Body of pancreas (tissue), 4 donors: ENCODE measurements at places on chromosomes 7 and 10.

DNA sequence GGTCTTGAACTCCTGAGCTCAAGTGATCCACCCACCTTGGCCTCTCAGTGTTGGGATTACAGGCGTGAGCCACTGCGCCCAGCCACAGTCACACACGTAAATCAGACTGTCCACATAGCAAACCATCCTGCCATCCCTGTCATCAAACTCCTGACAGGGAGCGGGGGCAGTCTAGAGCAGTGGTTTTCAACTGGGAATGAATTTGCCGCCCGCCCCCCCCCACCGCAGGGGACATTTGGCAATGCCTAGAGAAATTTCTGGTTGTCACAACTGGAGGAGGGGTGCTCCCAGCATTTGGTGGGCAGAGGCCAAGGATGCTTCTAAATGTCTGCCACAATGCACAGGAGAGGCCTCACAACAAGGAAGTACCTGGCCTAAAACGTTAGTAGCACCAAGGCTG is 24.1 kb downstream of the CAMK2G start:
- no peak for DNase-seq

DNA sequence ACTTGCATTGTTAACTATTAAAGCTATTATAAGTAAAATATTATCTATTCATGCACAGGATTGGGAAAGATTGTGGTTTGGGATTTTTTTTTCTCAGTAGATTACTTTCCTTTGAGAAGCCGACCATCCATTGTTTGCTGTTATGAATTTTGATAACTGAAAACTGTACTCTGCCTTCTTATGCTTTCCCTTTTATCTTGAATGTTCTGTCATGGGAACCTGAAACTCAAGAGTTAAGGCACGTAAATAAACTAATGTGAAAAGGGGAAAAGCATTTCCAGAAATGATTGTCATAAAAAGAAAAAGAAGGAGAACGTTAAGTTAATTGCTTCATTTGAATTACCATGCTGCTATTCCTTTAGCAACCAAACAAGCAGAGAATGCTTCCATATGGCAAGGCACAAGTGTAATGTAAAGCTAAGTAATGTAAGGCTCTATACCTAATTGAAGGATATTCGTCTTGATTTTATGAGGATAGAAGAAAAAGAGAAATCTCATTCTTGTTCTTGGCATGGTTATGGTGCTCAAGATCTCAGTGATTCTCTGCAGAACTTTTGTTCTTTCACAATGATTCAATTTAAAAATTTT is 370.8 kb downstream of the AUTS2 start:
- no peak for DNase-seq

DNA sequence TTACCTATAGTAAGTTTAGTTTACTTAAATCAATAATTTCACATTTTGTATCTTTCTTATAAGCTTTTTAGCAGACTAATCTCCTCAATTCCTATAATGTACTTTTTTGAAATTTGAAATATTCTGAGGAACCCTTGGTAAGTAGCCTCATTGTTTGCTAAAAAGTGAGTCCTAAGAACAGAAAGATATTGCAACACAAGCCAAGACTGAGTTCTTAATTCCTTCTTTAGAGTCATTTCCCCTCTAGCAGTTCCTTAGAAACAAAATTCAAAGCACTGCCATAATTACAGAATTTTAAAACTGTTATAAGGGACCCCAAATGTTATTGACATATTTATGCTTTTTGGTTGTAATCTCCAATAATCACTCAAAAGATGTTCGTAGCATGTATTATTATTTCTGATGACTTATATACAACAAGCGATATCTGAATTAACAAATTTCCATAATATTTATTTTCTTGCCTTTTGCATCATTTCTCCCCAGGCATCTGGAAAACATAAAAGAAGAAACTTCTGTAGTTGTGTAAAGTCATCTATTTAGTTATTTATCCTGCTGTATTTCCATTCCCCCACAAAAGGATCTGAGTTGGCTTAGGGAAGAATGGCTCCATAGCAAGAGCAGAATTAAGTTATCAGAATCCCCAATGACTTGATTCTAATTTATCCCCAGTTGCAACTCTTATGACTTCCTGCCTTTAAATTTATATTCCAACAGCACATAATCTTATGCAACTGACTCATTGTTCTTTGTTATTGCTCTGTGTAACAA is 67.8 kb downstream of the TMEM26 start:
- DNase-seq = no peak

- DNase-seq = no peak
Observed at GRCh38 chr7:138876326-138876725, 78.3 kb upstream of the ATP6V0A4 start.

GRCh38 chr10:124975977-124976514 is 34.1 kb downstream of the ZRANB1 start:
- no peak for DNase-seq

DNA sequence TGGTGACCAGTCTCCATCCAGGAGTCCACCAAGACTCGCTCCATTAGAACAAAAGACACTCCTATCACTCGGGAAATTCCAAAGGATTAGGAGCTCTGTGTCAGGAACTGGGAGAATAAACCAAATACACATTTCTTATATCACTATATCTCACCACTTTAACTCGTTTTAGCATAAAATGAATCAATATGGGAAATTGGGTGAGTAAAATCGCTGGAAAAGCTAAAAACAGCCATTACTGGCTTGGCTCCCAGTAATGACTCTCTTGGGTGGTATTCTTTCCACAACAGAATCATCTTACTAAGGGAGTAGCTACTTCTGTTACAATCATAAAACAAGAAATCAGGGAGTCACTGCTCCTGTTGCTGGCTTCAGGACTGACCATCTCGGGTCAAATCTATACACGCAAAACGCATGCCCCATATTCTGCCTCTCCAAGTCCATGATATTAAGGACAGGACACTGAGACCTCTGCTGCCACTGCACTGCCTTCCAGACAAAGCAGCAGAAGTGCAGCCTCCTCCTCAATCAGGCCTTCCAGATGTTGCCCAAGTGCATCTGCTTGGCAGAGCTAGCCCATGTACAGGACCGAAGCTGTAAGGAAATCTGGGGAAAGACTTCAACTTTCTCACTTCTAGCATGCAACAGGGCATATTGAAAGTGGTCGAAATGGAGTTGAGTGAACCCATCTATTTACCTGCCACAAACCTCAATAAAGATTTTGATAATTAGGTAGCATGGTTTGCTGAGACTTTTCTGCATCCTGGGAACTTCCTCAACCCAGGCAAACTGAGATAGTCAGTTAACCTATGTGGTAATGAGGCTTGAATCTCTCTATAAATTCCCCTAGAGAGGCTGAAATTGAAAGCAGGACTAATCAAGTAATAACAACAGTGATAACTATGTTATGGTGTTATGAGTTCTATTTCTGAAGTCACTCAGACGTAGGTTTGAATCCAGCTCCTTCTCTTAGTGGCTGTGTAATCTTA is 14.4 kb upstream of the PANK1 start:
- DNase-seq = no peak

- DNase-seq = peak; percentile 73
Observed at GRCh38 chr7:29375641-29376562, 181.3 kb downstream of the CHN2 start.

GRCh38 chr7:26900251-26900650 is 35.9 kb upstream of the SKAP2 start:
- DNase-seq = no peak

GRCh38 chr10:4533621-4534020 is 292.4 kb upstream of the AKR1E2 start:
- DNase-seq = no peak
